ENCODE measurements at places on chromosomes 2 and 18.

DNA sequence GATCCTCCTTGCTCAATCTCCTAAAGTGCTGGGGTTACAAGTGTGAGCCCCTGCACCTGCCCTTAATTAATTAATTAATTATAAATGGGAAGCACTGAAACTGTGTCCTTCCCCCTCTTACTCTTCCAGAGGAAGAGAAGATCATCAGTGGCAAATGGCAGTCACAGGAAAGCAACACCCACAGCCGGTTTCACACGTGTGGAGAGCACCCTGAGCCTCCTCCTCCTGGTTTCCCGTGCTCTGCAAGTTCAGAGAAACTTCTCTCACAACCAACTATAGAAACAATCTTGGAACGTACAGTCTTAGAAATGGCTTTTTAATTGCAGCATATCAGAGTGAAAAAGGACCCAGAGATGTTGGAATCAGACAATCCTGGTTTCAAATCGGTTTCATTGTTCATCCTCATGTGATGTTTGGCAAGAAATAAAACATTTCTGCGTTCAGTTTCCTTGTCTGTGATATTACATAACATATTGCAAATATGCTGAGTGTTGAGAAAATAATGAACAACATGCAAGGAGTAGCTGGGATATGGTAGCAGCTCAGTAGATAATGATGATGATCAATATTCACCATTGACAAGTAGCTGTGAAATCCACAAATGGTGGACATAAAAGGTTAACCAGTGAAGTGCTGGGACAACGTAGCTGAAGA is 141.0 kb upstream of the KCTD1 start:
- peaks cover 27% of the 10 kb centered on the region for H3K4me1 ChIP-seq
- no peak overlapping the region for H3K27ac ChIP-seq
- no peaks in the 10 kb centered on the region for H3K27me3 ChIP-seq
- H3K36me3 ChIP-seq = no peaks in the 10 kb centered on the region

DNA sequence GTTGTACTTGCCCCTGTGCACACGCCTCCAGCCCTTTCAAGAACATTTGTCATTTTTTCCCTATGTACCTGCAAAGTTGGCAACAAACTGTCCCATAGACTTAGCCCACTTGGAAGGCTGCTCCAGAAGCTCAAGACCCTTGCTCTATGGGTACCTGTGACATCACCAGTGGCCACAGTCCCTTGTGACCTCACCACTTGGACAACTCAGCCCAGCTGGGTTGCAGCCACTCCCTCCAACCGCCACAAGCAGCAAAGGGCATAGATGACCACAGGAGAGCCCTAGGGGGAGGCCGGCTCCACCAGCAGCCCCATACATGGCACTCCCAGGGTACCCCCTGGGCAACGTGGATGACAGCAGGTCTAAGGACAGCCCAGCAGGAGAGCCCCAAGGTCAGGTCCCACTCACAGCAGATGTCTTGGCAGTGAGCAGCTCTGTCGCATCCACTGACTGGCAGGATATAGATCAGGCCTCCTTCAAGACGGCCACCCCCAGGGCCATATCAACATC is at the start of gene TEX44:
Gene TEX44, plus strand, starts transcription at position 229 of the 510 bp plus-strand sequence. Its CDS starts 88 bp downstream, at position 317.
- no peak within 1 kb of the TSS for H3K4me3 ChIP-seq
- no peak within 1 kb of the TSS for H3K27ac ChIP-seq
- DNase-seq = no peak
- no peaks in the 10 kb centered on the region for H3K27me3 ChIP-seq
- peaks cover 5% of the 10 kb centered on the region for H3K4me1 ChIP-seq

GRCh38 chr18:50320719-50321118 is 33.2 kb upstream of the CXXC1 start:
- peaks cover 3% of the 10 kb centered on the region for H3K27me3 ChIP-seq
- H3K36me3 ChIP-seq = no peaks in the 10 kb centered on the region
- no peak for DNase-seq
- no peak overlapping the region for H3K4me3 ChIP-seq

- DNase-seq = no peak
- H3K36me3 ChIP-seq = peaks cover 3% of the 10 kb centered on the region
- no peak overlapping the region for H3K27ac ChIP-seq
- no peaks in the 10 kb centered on the region for H3K27me3 ChIP-seq
- peaks cover 15% of the 10 kb centered on the region for H3K4me1 ChIP-seq
- H3K4me3 ChIP-seq = no peak overlapping the region
Measured at GRCh38 chr2:85131116-85131515, 2.1 kb upstream of the TCF7L1 start.

- peak overlapping the region; percentile 99 for H3K27ac ChIP-seq
- DNase-seq = no peak
- H3K4me1 ChIP-seq = peaks cover 9% of the 10 kb centered on the region
- H3K36me3 ChIP-seq = no peaks in the 10 kb centered on the region
- H3K27me3 ChIP-seq = peaks cover under 1% of the 10 kb centered on the region
Measured at GRCh38 chr2:202031246-202031951, 2.3 kb upstream of the FZD7 start.

GRCh38 chr2:175251425-175252041 is 70.0 kb upstream of the ATP5MC3 start:
- no peak overlapping the region for H3K27ac ChIP-seq
- peaks cover 7% of the 10 kb centered on the region for H3K4me1 ChIP-seq
- H3K36me3 ChIP-seq = no peaks in the 10 kb centered on the region
- no peak overlapping the region for H3K4me3 ChIP-seq

DNA sequence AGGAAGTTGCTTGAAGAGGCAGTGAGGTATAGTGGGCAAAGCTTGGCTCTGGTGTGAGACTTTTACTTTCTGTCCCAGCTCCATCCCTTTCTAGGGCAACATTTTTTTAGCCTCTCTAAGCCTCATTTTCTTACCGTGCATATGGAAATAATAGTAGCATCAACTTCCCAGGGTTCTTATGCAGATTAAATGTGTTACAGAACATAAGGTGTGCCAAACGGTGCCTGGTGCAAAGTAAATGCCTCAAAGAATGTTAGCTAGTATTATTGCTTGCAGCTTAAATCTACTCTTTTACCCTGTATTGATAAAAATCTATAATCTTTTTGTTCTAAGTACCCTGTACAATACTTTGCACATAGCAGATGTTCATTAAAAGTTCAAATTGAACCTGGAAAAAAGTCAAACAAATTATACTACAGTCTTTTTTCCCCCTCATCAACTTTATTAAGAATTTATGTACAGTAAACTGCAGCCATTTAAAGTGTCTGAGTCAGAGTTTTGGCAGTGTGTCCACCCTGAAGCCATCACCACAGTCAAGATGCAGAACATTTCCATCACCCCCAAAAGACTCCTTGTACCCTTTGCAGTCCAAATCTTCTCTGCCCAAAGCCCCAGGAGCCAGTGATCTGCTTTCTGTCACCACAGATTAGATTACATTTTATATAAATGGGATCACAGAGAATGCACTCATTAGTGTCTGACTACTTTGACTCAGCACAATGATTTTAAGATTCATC is 10.6 kb downstream of the MAPRE2 start:
- no peak overlapping the region for H3K4me3 ChIP-seq
- H3K4me1 ChIP-seq = peaks cover 23% of the 10 kb centered on the region
- no peak for DNase-seq
- peaks cover 8% of the 10 kb centered on the region for H3K36me3 ChIP-seq
- H3K27ac ChIP-seq = no peak overlapping the region
- no peaks in the 10 kb centered on the region for H3K27me3 ChIP-seq

DNA sequence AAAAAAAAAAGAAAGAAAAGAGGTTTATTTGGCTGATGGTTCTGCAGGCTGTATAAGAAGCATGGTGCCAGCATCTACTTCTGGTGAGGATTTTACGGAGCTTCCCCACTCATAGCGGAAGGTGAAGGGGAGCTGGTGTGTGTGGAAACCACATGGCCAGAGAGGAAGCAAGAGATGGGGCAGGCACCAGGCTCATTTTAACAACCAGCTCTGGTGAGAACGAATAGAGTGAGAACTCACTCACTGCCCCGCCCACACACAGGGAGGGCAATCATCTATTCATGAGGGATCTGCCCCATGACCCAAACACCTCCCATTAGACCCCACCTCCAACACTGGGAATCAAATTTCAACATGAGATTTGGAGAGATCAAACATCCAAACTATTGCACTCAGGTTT is 68.5 kb downstream of the MOGAT1 start:
- H3K36me3 ChIP-seq = no peaks in the 10 kb centered on the region
- H3K27ac ChIP-seq = no peak overlapping the region
- peaks cover 7% of the 10 kb centered on the region for H3K27me3 ChIP-seq
- no peak for DNase-seq
- no peaks in the 10 kb centered on the region for H3K4me1 ChIP-seq
